ENCODE measurements at places on chromosomes 1 and 21. TPM values are rescaled to one million over a fixed set of nuclear protein-coding genes. Genes with fewer than 3 reads are reported as not detected.

DNA sequence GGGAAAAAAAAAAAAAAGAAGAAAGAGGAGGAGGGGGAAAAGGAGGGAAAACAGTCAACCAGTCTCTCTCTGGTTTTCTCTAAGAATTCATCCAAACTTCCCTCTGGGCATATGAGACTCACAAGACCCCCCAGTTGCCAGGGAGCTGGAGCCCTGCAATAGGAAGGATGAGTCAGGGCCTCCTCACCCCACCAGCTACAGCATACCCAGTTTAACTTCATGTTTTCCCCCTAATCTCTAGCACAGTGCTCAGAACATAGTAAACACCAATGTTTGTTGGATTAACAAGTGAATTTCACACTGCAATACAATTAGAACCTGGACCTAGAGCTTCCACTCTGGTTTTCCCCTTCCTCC lies 7.8 kb downstream of the F11R start:
- no peak for DNase-seq
- H3K4me1 ChIP-seq: no peaks in the 10 kb centered on the region
- H3K36me3 ChIP-seq: no peaks in the 10 kb centered on the region
- no peaks in the 10 kb centered on the region for H3K27me3 ChIP-seq

Gene RAB42
- not detected for total RNA-seq

Gene CD1C
- total RNA-seq: 0.55 TPM

Gene RORC
- 0.67 TPM for total RNA-seq

Gene ANKRD45
- total RNA-seq: 0.51 TPM

DNA sequence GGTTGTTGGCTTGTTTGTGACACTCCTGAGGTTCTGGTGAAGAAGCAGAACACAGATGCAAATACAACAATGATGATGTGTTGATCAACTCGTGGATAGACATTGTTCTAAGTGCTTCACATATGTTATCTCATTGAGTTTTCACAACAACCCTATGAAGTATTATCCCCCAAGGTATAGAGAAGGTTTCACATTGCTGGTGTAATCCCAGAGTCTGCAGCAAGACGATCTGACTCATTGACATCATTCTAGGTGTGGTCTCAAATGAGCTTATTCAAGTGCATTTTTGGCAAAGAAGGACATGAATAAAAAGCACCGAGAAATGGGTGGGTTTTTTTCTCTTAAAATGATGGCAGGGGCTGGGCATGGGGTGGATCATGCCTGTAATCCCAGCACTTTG lies 64.1 kb upstream of the SCAF4 start:
- no peak overlapping the region for H3K27ac ChIP-seq
- no peaks in the 10 kb centered on the region for H3K4me1 ChIP-seq
- no peak for DNase-seq
- H3K36me3 ChIP-seq: no peaks in the 10 kb centered on the region
- no peaks in the 10 kb centered on the region for H3K27me3 ChIP-seq
- no peak overlapping the region for H3K4me3 ChIP-seq

DNA sequence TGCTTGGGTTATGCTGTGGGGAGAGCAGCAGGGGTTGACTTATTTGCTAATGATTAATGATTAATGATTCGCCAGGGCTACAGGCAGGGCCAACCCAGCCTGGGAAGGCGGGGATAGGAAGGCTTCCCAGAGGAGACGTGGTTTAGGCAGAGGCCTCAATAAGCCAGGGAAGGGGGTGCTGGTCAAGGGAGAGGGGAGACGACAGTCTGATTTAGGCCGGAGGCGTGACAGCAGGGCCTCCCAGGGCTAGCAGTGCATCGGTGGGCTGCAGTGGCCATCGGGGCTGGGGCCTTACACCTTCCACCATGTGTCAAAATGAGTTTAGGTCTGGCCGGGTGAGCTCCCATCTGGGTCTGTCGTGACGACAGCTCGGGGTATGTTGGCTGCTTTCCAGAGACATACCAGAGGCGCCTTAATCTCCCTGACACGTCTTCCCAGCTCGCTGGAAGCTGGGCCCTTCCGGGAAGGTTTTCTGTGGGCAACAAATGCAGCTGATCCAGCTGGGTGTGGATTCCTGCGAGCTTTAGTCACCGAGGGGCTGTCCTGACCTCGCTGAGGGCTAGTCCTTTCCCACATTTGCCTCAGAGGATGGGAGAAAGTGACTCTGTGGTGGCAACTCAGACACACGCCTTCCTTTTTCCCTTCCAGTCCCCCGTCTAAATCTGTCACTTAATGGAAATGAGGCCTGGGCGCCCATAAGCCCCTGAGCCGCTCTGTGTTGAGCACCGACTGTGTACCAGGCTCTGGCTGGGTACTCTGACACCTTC lies 3.7 kb upstream of the SLC1A7 start:
- peak; percentile 85 for DNase-seq
- no peak overlapping the region for H3K4me3 ChIP-seq
- no peaks in the 10 kb centered on the region for H3K4me1 ChIP-seq
- peak overlapping the region; percentile 83 for H3K27ac ChIP-seq
- H3K27me3 ChIP-seq: no peaks in the 10 kb centered on the region

GRCh38 chr1:87252406-87252805 lies 76.3 kb upstream of the LMO4 start:
- no peaks in the 10 kb centered on the region for H3K36me3 ChIP-seq
- H3K4me3 ChIP-seq: no peak overlapping the region
- H3K4me1 ChIP-seq: no peaks in the 10 kb centered on the region
- DNase-seq: no peak
- no peak overlapping the region for H3K27ac ChIP-seq

Gene CASQ2
- 30.2 TPM for total RNA-seq

GRCh38 chr1:172390683-172391551 lies 29.6 kb upstream of the C1orf105 start:
- DNase-seq: peak; percentile 34
- H3K36me3 ChIP-seq: no peaks in the 10 kb centered on the region
- peak overlapping the region; percentile 78 for H3K27ac ChIP-seq
- no peaks in the 10 kb centered on the region for H3K4me1 ChIP-seq
- H3K27me3 ChIP-seq: no peaks in the 10 kb centered on the region

DNA sequence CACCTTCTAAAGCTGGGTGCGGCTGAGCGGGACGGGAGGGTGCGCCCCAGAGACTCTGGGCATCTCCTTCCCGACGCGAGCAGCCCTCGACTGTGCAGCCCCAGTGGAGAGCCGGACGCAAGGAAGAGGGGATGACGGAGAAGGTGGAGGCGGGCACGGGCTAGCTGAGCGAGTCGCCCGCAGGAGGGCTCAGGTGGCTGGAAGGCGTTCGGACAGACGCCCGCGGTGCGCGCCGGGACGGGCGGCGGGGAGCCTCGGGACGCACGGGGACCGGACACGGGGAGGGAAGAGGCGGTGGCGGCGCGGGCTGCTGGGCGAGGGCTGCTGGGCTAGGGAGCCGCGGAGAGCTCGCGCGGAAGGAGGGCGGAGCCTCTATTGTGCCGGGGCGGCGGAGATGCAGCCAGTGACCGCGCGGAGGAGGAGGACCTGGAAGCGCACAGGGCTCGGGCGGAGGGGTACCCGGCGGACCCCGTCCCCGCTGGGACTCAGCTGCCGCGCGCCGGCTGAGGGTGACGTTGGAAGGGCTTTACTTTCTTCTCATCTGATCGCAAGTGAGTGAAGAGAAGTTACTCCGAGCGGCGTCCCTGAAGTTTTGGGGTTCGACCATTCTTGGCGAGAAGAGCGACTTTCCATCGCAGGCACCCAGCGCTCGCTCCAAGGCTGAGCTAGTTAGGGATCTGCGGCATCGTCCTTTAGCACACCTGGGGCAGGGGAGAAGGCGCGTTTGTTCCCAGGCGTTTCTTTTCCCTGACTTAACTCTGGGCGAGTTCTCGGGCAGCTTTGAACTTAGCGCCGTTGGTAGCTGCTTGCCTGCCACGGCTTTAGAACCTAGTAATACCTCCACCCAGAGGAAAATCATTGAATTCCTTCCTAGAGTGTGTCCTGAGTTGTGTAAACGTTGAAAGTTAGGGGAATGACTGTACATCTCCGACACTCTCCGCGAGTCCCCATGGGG lies at the start of gene OLFML2B:
Gene OLFML2B, minus strand, starts transcription at position 323 of the 955 bp plus-strand sequence. CDS start 439 bp downstream, outside the sequence.
- H3K4me3 ChIP-seq: peak within 1 kb of the TSS; percentile 47
- no peaks in the 10 kb centered on the region for H3K4me1 ChIP-seq
- H3K36me3 ChIP-seq: no peaks in the 10 kb centered on the region
- H3K27me3 ChIP-seq: no peaks in the 10 kb centered on the region

DNA sequence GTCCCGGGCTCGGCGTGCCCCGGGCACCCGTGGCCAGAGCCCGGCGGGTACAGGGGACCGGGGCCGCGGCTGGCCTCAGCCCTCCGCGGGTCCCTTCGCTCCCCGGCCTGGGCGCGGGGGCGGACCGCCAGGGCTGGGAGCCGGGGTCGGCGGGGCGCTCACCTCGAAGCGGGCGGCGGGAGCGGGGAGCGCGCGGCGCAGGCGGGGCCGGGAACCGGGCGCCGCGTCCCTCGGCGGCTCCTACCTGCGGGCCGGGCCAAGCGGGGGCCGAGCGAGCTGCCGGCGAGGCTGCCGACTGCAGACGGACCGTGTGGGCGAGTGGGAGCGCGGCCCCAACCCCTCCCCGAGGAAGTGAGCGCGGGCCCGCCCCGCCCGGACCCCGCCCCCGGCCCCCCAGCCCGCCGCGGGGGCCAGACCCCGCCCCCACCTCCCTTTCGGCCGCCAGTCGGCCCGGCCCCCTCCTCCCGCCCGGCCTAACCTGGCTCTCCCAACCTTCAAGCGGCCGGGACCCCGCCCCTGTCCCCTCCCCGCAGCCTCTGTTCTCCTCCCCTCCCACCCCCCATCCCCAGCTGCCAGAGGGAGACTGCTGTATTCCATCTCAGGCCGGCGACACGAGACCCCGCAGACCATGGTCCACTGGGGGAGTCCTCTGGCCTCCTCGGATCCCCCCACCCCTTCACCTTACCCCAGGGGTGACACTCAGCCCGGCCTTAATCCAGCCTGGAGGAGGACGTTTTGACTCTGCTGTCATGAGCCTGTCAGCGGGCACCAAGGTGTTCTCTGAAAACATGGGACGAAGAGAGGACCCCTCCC lies at the start of gene FHL3:
Gene FHL3, minus strand, starts transcription at position 320 of the 813 bp plus-strand sequence. CDS start 6,102 bp downstream, outside the sequence.
- peaks cover 6% of the 10 kb centered on the region for H3K4me1 ChIP-seq
- H3K27me3 ChIP-seq: no peaks in the 10 kb centered on the region
- H3K4me3 ChIP-seq: peak within 1 kb of the TSS; percentile 70
- H3K27ac ChIP-seq: peak within 1 kb of the TSS; percentile 97

GRCh38 chr1:212688341-212689047 lies 11.1 kb downstream of the BATF3 start:
- H3K4me3 ChIP-seq: no peak overlapping the region
- no peak for DNase-seq

Gene SPRR2E
- total RNA-seq: not detected

DNA sequence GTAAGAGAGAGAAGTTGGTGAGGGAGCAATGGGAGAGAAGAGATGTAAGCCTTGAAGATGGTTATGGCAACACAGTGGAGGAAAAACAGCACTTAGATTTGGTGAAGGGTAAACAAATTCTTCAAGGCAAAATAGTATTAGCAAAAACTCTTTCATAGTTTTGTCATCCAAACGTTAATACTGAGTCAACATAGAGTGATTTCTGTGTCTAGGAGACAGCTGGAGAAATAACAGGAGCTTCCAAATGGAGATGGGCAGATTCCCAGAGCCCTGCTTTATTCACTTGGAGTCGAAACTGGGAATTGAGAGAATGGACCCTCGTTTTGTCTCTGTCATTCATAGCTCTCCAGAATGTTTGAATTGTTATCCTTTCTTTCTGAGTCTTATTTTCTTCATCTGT lies 68.3 kb downstream of the PLA2G4A start:
- DNase-seq: no peak
- no peak overlapping the region for H3K4me3 ChIP-seq
- no peaks in the 10 kb centered on the region for H3K27me3 ChIP-seq
- no peaks in the 10 kb centered on the region for H3K4me1 ChIP-seq

DNA sequence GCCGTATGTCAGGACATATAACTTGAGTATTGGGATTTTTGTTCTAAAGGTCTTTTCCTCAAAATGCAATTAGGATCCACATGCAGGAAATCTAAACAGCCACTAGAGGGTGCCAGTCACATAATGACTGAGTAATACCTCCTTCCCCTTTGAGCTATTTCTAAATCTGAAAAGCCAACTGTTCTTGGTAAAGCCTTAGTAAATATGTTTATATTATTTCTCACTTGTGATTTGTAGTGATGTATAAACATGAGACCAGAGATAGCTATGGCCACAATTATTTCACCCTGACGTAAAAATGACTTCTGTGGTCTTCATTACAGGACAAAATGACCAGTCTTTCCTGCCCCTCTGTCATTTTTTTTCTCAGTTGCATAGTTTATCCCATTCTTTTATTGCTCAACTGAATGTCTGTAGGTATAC lies 41.0 kb upstream of the DR1 start:
- H3K36me3 ChIP-seq: no peaks in the 10 kb centered on the region
- no peaks in the 10 kb centered on the region for H3K4me1 ChIP-seq
- no peak overlapping the region for H3K27ac ChIP-seq
- DNase-seq: peak; percentile 52
- no peaks in the 10 kb centered on the region for H3K27me3 ChIP-seq
- no peak overlapping the region for H3K4me3 ChIP-seq

- H3K27me3 ChIP-seq: no peaks in the 10 kb centered on the region
- no peak for DNase-seq
- H3K36me3 ChIP-seq: no peaks in the 10 kb centered on the region
- no peak overlapping the region for H3K27ac ChIP-seq
Measured at GRCh38 chr1:243623841-243624240, 226.2 kb downstream of the AKT3 start.

- no peaks in the 10 kb centered on the region for H3K27me3 ChIP-seq
- no peak overlapping the region for H3K27ac ChIP-seq
- no peaks in the 10 kb centered on the region for H3K36me3 ChIP-seq
- no peaks in the 10 kb centered on the region for H3K4me1 ChIP-seq
- DNase-seq: no peak
Measured at GRCh38 chr1:113747376-113747775, 11.9 kb downstream of the PHTF1 start.

- H3K4me1 ChIP-seq: peaks cover 8% of the 10 kb centered on the region
- H3K36me3 ChIP-seq: no peaks in the 10 kb centered on the region
- H3K27me3 ChIP-seq: no peaks in the 10 kb centered on the region
- H3K27ac ChIP-seq: peak overlapping the region; percentile 56
- DNase-seq: peak; percentile 68
- H3K4me3 ChIP-seq: no peak overlapping the region
Measured at GRCh38 chr1:150976879-150977694, 2.5 kb upstream of the CERS2 start.

Gene ACTL8
- total RNA-seq: not detected

Gene VWA1
- total RNA-seq: 15.6 TPM

DNA sequence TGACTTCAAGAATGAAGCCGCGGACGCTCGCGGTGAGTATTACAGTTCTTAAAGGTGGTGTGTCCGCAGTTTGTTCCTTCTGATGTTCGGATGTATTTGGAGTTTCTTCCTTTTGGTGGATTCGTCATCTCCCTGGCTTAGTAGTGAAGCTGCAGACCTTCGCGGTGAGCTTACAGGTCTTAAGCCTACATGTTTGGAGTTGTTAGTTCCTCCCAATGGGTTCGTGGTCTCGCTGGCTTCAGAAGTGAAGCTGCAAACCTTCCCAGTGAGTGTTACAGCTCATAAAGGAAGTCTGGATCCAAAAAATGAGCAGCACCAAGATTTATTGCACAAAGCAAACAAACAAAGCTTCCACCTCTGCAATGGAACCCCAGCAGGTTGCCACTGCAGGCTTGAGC lies 14.7 kb downstream of the LDLRAD1 start:
- H3K27me3 ChIP-seq: no peaks in the 10 kb centered on the region

All from uterus (tissue), 4 donors.